Naive thymus-derived CD4-positive, alpha-beta T cell (primary cell): ENCODE measurements at places on chromosomes 4 and X. TPM values are rescaled to one million over a fixed set of nuclear protein-coding genes. Genes with fewer than 3 reads are reported as not detected.
A peak's percentile ranks its signal among the peaks of the same experiment; 100 is the strongest.

ALB gene
- 0.96 TPM for total RNA-seq

DNA sequence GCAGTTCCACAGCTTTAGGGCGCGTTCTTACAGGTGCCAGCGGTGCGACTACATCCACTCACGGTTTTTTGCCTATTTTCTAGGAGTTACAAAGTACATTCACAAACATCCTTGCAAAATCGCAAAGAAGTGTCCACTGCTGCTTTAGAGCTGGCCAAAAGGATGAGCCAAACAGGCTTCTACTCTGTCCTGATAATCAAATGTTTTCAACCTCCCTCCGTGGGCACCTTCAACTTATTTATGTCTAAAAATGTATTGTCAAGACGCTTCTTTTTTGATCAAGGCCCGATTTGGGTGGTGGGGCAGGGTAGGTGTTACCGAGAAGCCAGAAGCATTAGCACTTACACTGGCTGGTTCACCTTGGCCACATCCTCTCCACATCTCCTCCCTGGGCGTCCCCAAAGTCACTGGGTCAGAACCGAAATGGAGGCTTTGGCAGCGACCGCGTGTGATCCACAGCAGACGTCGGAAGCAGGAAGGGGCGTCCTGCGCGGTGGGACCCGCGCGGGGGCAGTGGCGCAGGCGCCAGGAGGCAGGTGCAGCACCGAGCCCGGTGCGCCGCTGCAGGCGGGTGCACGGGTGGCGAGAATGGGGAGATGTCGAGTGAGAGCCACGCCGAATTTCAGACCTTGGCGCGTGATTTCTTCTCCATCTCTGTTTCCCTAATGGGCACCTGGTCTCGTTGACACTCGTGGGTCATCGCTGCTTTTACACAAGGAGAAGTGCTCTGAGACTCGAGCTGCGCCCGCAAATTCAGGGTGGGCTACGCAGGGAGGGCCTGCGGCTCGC, 16.9 kb downstream of the NKX3-2 start:
- peaks cover 20% of the 10 kb centered on the region for H3K4me1 ChIP-seq
- no peak overlapping the region for H3K27ac ChIP-seq
- H3K27me3 ChIP-seq, result peaks cover 42% of the 10 kb centered on the region
- no peaks in the 10 kb centered on the region for H3K36me3 ChIP-seq
- H3K4me3 ChIP-seq, result peak overlapping the region; percentile 23

DNA sequence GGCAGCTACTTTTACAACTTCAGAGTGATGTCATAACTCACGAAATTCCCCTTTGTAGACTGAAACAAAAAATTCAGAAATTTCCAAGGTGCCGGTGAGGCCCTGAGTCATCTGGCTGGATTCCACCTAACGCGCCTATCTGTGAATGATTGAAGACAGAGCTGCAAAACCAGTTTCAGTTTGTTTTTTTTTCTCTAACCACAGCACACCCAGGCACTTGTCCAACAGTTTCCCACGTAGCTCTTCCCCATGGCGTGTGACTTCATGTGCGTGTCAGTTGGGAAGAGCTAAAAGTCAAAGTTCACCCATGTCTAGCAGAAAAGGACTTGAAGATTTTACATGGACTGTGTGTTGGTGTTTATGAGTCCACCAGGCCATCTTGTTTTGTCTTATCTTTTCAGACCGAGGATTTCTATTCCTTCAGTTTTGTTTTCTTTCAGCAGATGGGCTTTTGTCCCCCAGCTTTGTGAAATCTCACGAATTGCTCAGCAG, 16.4 kb downstream of the TCEANC start:
- no peaks in the 10 kb centered on the region for H3K36me3 ChIP-seq
- DNase-seq, result peak; percentile 36
- no peaks in the 10 kb centered on the region for H3K27me3 ChIP-seq
- H3K4me3 ChIP-seq, result no peak overlapping the region
- no peak overlapping the region for H3K27ac ChIP-seq
- H3K4me1 ChIP-seq, result no peaks in the 10 kb centered on the region

DNA sequence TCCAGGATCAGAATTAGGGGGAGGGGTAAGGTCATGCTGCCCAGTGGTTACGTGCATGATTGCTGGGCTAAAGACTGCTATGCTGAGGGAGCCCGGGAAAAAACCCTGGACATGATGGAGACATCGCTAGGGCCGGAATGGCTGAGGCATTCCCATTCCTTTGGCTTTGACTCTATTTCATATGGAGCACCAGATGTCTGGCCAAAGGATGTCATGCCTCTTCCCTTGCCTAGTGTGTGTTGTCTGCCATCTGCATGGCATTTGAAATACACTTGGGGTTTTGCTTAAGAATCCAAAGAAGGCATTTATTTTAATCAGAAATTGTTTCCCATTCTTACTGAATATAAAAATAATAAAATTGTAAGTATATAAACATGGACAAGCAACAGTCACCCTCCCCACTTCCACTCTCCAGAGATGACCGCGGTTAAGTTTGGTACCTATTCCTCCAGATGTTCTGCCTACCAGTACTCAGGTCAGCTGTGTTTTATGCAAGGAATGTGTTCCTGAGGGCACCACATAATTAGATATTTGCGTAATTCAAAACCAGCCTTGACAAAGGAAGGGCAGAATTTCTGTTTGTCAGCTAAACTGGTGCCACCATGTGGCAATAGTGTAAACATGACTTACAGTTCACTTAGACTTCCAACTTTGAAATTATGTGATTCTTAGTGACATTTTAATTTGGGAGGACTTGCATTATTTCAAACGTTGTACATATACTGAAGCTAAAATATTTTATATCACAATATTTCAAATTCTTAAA, 105.9 kb downstream of the CT47B1 start:
- H3K4me1 ChIP-seq, result no peaks in the 10 kb centered on the region
- no peak overlapping the region for H3K27ac ChIP-seq
- H3K27me3 ChIP-seq, result no peaks in the 10 kb centered on the region
- no peaks in the 10 kb centered on the region for H3K36me3 ChIP-seq
- H3K4me3 ChIP-seq, result no peak overlapping the region

DNA sequence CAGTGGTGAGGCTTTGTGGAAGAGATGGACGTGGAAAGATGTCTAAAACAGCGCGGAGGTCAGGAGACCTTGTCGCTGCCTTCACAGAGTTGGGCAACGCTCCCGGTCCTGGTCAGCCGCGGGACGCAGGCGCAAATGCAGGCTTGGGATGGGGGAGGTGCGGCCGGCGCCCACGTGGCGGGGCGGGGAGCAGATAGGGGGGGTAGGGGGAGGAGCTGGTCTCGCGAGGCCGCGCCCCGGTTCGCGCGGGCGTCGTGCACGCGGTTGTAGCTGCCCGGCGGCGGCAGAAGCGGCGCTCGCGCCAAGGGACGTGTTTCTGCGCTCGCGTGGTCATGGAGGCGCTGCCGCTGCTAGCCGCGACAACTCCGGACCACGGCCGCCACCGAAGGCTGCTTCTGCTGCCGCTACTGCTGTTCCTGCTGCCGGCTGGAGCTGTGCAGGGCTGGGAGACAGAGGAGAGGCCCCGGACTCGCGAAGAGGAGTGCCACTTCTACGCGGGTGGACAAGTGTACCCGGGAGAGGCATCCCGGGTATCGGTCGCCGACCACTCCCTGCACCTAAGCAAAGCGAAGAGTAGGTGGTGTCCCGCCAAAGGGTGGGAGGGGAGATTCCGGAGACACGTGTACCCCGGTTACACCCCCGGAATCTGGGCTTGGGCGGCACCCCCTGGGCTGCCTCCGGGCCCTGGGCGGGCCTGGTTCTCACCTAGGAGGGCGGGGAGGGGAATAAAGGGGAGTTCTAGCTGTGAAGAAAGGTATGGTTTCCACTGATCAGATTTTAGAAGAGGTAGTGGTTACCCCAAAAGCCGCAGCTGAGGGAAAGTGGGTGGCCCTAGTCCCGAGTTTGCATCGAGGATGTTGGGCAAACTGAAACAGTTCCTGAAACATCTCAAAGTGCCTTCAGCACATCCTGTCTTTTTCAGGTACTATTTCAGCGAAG, at the start of gene PRDX4:
TSS of gene PRDX4 (plus strand) at position 255 of the 939 bp plus-strand sequence. CDS start at position 333, 78 bp downstream.
- no peaks in the 10 kb centered on the region for H3K27me3 ChIP-seq
- peaks cover 10% of the 10 kb centered on the region for H3K4me1 ChIP-seq
- H3K4me3 ChIP-seq, result peak within 1 kb of the TSS; percentile 73
- peak; percentile 57 for DNase-seq
